ENCODE measurements at places on chromosomes 3 and 15.

- DNase-seq, result no peak
These were observed 43.8 kb upstream of the UACA start for GRCh38 chr15:70806992-70807712.

- DNase-seq, result peak; percentile 40
These were observed 313.9 kb upstream of the SATB1 start for GRCh38 chr3:18739099-18739433.

DNA sequence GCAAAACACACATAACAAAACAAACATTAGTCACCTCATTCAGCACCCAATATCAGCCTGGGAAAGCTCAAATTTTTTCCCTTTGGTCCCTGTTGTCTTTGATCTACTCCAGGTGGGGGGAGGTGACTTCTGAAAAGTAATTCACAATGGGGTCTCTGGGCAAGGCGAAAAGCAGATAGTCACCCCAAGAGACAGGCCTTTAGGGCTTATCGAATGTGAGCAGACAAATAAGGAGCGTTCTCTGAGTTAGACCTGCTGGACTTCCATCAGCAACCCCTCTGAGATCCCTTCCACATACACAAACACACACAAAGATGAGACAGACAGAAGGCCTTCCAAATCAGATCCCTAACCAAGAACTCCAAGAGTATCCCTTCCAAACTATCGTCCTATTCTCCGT is 171.0 kb upstream of the SMAD3 start:
- no peak for DNase-seq

GRCh38 chr3:196513697-196514349 is 1.3 kb downstream of the SMCO1 start:
- no peak for DNase-seq

- DNase-seq, result no peak
These were observed 468.4 kb downstream of the C3orf38 start for GRCh38 chr3:88618021-88618645.

GRCh38 chr3:179701176-179701827 is 48.5 kb downstream of the USP13 start:
- no peak for DNase-seq

DNA sequence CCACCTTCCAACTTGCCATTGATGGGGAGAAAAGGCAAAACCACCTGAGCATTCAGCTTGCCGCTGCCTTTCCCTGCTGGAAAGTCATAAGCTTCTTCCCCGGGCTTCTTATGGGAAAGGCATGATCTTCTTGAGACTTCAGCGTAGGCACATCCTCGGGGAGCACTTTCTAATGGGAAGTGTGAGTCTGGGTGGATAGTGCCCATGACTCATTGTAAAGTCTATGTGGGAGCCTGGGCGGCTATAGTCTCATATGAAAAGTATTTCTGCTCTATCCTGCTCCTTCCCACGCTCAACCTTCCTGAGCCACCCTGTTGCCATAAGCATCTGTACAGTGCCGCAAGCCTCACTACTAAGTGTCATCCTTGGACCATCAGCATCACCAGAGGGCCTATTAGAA is 309.9 kb upstream of the THBS1 start:
- no peak for DNase-seq

DNA sequence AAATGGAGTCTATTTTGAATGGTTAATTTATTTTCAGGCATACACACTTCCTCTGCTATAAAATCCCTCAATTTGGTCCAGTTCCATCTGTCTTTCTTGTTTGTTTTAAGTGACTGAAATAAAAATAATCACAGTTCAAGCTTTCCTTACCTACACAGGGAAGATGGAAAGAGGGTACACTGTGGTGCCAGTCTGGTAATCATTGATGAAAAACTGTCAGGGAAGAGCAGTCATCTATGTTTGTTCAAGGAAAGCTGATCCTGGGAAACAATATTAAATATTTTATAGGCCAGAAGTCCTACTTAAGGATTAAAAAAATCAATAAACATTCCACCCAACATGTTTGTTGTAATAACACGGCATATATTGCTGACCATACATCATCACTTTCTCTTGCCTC is 115.2 kb upstream of the KCNMB2 start:
- no peak for DNase-seq

DNA sequence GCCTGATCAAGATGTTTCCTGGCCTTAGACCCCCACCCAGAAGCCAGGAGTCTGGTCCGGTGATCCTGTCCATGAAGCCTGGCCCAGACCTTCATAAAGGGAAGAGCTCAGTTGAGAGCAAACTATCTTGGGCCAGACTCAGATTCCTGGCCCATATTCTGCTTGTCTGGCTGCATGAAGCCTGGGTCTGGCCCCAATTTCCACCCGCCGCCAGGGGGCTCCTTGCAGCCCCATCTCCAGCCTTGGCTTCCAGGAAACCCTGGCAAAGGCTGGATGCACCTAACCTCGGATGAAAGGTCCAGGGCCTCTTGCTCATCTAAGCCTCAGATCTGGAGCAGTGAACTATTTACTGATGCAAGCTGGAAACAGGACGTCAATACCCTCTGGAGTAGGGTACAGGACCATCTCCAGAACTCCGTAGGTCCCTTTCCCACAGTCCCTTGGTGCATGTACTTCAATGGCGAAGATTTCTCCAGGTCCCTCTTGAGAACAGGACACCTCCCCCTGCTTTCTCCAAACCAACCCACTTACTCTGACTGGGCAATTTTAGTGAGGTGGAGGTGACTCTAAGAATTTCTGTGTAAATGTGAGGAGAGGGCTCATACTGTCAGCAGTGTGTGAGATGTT is 5.6 kb downstream of the FOXL2 start:
- peak; percentile 44 for DNase-seq

DNA sequence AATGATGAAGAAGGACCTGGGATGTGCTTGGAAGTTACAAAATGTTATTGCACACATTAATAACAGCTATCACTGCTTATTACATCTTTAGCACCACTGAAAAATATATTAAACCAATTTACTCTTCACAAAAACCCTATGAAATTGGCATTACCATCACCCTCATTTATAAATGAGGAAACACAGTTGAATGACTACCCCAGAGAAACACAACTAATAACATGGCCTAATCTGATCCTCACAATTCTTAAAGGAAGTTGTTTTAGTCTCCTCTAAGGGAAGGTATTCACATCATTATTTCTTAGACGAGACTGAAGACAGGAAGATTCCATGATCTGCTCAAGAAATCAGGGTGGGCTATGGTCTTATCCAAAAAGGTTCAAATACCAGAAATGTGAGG is 35.9 kb downstream of the INO80 start:
- no peak for DNase-seq

- no peak for DNase-seq
These were observed 3.1 kb downstream of the MST1R start for GRCh38 chr3:49900491-49901153.

GRCh38 chr3:59277816-59278215 is 228.0 kb upstream of the CFAP20DC start:
- DNase-seq, result no peak

DNA sequence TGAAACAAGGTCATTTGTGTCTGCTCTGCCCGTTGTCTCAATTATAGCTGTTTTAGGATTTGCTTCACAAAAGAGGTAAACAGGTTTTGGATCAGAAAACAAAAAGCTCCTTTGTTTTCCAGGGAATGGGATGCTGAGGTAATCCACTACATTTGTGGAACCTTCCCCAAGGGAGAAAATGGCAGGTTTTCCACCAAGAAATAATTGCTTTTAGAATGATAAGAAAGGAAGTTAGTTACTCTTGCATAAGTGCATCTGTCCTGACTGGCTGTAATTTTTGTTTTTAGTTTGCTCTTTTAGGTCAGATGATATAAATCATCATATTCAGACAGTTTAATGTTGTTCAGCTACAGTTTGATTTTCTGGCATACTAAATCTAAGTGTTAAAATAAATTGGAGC is 198.5 kb upstream of the COL8A1 start:
- DNase-seq, result no peak

GRCh38 chr15:70212286-70212962 is 114.7 kb upstream of the TLE3 start:
- no peak for DNase-seq

- no peak for DNase-seq
These were observed 145.8 kb upstream of the THRB start for GRCh38 chr3:24640330-24640877.

DNA sequence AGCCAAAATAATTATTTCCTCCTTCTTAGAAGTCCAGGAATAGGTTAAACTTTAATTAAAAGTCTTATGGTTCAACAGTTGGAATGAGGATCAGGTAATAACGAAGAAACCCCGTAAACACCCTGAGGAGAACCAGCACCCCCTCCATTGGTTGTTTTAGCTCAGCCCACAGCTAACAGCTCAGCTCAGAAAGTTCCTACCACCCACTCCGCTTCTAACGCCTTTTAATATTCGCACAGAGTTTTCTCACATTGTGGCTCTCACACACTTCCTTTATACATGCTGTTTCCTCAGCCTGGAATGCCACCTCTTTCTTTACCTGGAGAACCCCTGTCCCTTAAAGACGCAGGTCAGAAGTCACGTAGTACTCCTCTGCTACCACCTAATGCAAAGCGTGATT is 17.0 kb downstream of the CX3CR1 start:
- no peak for DNase-seq

DNA sequence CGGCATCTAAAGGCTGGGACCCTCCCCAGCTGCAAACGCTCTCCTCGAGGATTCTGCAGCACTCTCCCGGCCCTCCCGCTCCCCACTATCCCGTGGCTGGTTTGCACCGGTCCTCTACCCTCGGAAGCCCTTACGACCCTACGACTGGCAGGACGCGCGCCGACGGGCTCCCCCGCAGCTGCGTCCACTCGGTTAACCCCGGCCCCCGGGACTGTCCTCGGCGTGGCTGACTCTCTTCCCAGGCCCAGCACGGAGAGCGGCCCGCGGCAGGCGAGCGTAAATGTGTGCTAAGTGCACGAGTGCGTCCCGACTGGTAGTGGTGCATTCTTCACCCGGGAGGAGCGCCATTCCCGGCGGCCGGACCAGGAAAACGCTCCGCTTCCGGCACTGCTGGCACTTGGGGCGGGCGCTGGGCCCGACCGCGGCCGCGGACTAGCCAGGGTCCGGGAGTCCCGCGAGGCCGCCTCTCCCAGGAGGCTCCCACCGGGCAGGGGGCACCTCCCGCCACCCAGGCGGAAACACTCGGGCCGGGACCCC is 508 bp downstream of the GORASP1 start:
- peak; percentile 28 for DNase-seq

- no peak for DNase-seq
These were observed 693.0 kb downstream of the NR2F2 start for GRCh38 chr15:97023488-97023844.

DNA sequence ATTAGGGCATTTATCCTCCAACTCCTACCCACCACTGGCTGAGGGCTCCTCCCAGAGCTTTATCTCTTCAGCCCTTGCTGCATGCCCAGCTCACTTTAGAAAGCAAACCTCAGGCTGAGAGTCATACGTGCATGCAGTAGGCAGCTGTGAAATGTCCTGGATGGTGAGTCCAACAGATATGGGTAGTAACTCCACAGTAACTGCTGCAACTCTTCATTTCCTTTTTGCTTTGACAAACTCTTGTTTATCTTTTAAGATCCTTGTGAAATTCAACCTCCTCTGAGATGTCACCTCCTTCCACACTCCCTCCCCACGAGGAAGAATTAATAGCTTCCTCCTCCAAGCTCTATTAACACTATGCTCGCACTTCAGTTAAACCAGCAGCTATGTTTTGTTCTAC is 35.9 kb upstream of the CTNNB1 start:
- no peak for DNase-seq

- DNase-seq, result no peak
These were observed 492.8 kb upstream of the MDFIC2 start for GRCh38 chr3:70805061-70805889.

GRCh38 chr3:189168711-189169110 is 3.1 kb upstream of the TPRG1 start:
- DNase-seq, result no peak

DNA sequence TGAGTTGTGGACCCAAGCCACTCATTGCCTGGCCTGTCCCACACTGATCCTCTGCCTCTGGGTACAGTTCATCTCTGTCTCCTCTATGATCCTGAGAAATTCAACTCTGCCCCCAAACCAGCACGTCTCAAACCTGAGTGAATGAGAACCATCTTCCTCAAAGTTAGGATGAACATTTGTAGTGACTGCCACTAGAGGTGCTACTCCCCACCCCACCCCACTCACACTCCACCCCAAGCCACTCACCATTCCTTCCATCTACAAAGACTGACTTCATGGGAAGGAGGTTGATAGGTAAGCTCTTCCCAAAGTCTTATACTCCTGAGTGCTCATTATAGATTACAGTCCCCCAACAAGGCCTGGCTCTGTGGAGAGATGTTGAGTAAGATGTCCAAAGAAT is 43.8 kb downstream of the NEK10 start:
- DNase-seq, result no peak

DNA sequence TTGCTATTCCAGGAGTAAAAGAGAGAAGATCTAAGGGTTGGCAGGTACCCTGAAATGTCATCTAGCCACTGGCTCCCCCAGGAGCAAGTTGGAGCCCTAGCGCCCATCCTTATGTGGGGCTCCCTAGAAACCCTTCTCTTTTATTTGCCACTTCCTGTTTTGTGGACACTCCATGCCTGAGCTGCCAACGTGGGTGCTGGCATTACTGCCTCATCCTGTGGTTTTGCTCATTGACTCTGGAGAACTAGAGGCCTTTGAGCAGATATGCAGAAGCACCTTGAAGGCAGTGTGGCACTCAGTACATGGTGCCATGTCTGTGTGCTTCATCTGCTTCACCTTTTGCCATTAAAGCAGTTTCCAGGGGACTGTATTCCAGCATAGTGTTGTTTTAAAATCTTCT is 8.1 kb downstream of the EDEM1 start:
- DNase-seq, result peak; percentile 63

DNA sequence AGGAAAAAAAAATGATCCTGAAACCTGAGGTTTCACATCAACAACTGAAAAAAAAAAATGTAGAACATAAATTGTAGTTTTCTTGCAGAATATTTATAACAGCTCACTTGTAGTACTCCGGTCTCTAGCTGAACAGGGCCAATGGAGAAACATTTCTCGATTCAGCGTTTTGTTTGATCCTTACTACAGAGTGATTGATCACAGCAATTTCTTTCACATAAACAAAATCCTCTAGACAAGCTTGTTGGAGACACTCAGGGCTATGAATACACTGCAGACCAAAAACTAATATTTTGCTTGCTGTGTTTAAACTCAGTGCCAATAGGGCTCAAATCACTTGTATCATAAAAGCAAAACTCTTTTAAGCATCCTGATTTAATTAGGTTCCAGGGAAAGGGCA is 127.0 kb upstream of the CNTN6 start:
- DNase-seq, result no peak

GRCh38 chr3:97432914-97433313 is 331.6 kb upstream of the ARL6 start:
- DNase-seq, result no peak

GRCh38 chr3:127141921-127142730 is 50.8 kb upstream of the PRR23E start:
- no peak for DNase-seq

- no peak for DNase-seq
These were observed 1055.7 kb downstream of the NAALADL2 start for GRCh38 chr3:175914785-175915184.

GRCh38 chr15:51841406-51842040 is 12.1 kb downstream of the TMOD3 start:
- DNase-seq, result no peak
